ENCODE measurements at places on chromosomes 7 and 10.

GRCh38 chr7:135584362-135585353 is 26.9 kb downstream of the NUP205 start:
- no peak for DNase-seq

DNA sequence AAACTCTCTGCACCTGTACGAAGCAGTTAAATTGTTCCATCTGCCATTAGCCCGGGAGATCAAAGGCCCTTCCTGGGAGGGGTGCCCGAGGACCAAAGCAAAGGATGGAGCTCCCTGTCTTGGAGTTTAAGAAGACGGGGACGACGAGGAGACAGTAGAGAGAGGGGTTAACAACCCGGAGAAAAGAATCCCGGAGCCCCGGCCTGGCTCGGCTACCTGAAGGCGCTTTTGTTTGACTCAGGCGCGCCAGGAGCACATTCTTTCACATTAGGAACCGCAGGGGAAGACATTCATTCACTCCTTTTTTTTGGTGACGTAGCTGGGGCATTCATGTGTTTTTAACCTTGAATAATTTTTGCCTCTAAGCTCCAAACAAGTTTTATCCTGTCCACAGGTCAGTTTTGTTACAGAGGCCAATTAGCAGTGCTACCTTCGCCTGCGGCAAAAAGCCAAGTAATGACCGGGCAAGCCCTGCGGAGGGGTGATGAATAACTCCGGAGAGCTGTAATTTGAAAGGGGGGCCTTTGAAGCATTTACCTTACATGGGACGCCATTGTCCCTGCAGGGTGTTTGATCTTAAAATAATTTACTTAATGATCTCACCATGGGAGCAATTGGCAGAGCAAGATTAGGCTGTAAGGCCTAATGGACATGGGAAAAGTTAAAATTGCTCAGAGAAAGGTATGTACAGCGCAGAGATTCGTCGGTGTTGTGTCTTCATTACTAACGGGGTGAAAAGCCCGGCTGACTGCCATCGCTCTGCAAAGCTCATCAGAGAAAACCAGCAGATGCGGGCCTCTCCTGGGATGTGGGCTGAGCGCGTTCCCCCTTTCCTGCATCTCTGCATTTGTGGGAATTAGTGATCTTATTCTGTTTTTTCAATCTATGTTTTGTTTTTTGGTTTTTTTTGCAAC is 258.0 kb upstream of the SP4 start:
- no peak for DNase-seq

GRCh38 chr7:102914585-102914984 is 1.8 kb downstream of the LRRC17 start:
- no peak for DNase-seq

DNA sequence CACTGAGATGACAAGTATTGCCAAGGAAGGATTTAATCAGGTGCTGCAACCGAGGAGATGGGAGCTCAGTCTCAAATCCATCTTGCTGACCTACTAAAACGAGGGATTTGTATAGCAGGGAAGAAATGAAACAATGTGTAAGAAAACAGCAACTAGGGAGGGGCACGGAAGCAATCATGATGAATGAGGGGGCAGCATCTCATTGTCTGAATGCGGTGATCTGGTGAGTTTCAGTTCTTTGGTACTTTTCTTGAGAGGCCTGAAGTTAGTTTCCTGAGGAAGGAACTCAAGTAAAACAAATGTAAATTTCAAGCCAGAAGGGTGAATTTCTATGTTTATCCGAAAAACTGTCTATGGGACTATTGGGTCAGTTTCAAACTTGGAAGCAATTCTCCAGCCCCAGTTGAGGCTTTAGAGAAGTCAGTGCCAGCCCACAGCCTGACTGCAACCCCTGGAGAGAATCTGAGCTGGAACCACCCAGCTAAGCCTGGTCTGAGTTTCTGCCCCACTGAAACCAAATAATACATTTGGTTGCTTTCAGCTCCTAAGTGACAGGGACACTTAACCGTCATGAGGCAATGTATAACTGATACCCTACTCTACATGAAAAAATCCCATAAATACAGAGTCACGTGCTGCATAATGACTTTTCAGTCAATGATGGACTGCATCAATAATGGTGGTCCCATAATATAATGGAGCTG is 45.8 kb upstream of the TNS3 start:
- no peak for DNase-seq

- DNase-seq: no peak
Observed at GRCh38 chr10:126252884-126253610, 135.2 kb downstream of the ADAM12 start.

- no peak for DNase-seq
Observed at GRCh38 chr7:114264023-114264422, 150.6 kb upstream of the FOXP2 start.

DNA sequence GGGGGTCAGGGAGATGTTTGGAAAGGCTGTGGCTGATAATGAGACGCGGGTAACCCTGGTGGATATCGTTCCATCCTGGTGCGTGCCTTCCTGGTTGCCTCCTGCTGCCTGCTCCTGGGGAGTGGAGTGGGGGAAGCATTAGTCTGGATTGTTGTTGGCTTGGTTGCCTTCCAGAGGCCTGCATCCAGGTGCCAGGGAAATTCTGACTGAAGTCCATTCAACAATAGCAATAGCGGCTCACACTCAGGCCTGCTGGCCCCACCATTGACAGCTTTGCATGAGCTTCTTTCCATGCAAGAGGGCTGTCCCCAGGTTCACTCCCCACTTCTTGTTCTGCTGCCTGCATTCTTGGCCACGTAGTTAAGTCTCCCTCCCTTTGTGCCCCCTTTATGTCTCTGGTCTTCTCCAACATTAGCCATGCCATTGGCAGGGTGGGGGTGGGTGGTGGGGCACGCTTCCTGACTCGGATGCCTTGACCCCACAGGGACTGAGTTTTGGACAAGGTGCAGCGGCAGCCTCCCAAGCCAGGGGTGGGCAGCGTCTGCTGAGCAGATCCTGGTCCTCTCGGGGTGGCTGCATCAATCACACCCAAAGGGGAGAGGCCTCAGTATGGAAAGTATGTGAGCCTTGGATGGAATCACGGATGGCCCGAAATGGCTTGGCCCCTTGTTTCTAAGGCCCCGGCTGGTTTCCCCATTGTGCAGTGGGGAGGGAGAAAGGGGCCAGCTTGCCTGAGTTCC is 150.2 kb downstream of the GRK5 start:
- no peak for DNase-seq

- DNase-seq: no peak
Observed at GRCh38 chr7:98398567-98399372, 2.1 kb downstream of the BAIAP2L1 start.

GRCh38 chr7:48042216-48042615 is 6.9 kb downstream of the C7orf57 start:
- DNase-seq: no peak

DNA sequence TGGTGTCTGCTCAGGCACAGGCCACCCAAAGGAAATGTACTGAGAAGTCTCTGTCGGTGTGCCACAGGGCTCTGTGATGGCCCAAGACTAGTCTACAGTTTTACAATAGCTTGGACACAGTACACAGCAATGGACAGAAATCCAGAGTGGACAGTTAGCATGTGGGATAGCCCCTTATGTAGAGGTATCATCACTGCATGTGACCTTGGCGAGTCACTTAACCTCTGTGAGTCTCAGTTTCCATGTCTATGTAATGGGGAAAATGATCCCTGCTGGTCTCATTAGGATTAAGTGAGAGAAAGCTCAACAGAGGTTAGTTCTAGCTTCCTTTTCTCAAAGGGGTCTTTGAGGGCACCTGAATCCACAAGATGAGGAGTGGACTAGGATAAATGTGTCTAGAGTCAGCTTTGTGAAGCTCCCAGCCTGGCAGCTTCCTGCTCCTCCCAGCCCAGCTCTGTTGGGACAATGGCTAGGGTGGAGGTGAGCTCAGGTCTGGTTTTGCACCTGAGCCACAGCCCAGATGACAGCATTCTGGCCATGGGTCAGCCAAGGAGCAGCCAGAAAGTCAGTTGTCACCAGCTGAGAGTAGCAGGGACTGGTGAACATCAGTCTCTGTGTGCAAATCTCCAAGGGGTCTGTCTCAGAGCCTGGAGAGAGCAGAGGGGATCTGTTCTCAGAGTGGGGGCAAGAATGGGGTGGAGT is 17.9 kb downstream of the CRHR2 start:
- DNase-seq: no peak
